Gastroesophageal sphincter (tissue), 4 donors: ENCODE measurements at places on chromosomes 5 and 9. TPM values are rescaled to one million over a fixed set of nuclear protein-coding genes. Genes with fewer than 3 reads are reported as not detected.

DNA sequence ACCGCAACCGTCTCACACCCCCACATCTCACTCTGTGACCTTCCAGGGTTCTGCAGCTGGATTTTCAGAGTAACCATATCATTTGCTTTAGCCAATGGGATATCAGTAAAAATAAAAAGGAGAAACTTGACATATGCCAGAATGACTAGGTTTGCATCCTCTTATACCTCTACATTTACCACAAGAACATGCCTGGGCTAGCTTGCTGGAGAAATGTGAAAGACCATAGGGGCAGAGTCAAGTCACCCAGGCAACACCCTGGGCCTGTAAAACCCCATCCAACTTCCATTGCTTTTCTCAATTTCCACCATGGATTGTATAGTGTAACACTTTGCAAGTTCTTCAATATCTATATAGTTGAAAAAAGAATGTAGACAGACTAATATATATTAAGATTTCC is 731.1 kb downstream of the PTPRD start:
- no peak for ATAC-seq

Gene ITK
- 3.1 TPM for total RNA-seq

DNA sequence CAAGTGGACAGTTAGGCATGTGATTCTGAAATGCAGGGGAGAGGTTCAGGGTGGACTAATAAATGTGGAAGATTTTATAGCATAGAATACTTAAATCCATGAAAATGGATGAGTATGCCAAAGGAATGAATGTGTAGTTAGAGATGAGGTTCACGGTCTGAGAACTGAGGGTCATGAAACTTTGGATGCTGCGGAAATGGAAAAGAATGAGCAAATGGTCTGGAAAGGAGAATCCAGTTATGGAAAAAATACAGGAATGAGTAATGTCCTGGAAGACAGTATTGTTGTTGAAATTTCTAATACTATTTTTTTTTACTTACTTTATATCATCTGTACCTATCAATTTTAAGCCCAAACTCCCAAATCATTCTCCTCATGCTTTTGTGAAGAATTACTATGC is 2369.4 kb downstream of the MAT2B start:
- ATAC-seq = no peak

- no peak for ATAC-seq
Observed at GRCh38 chr9:84054341-84055010, 73.9 kb downstream of the RMI1 start.

DNA sequence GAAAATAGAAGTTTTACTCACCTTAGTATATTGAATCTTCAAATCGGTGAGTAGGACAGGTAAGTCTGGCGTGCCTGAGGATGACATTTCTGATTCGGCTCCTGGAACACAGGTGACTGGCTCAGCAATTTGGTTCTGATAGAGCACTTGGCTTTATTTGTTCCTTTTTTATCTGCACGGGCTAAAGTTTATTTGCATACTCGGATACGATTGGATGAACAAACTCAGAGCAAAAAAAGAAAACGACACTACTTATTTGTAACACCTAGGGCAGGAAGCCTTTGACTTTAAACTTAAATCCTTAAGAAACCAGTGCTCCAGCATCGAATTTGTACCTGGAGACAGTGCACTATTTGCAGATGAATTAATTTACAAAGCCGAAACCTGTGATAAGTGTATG is at the start of gene ALDH1A1:
ALDH1A1 (minus strand) TSS at position 140 of the 400 bp plus-strand sequence; CDS start at position 87, 53 bp downstream.
- ATAC-seq = peak; percentile 51

Gene TAF11L5
- total RNA-seq = not detected

Gene TPM2
- 13,568 TPM for total RNA-seq

Gene DDX4
- not detected for total RNA-seq

GRCh38 chr5:67636091-67636490 is 439.5 kb upstream of the CD180 start:
- ATAC-seq = peak; percentile 89

DNA sequence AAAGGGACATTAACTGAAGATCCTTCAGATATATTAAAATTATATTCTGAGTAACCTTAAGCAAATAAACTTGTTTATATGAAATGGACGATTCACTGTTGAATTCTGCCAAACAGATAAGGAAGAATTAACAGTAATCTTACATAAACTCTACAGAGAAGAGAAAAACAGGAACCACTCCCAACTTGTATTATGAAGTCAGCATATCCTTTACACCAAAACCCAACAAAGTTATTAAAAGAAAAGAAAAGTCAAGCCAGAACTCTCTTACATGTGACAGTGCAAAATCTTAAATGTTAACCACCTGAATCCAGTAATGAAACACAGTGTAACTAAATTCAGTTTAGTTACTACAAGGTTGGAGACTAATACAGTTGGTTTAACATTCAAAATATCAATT is 185.8 kb downstream of the DEPDC1B start:
- ATAC-seq = no peak

GRCh38 chr9:21919377-21920362 is 74.5 kb downstream of the CDKN2A start:
- no peak for ATAC-seq

Gene ELOVL7
- 2.4 TPM for total RNA-seq

DNA sequence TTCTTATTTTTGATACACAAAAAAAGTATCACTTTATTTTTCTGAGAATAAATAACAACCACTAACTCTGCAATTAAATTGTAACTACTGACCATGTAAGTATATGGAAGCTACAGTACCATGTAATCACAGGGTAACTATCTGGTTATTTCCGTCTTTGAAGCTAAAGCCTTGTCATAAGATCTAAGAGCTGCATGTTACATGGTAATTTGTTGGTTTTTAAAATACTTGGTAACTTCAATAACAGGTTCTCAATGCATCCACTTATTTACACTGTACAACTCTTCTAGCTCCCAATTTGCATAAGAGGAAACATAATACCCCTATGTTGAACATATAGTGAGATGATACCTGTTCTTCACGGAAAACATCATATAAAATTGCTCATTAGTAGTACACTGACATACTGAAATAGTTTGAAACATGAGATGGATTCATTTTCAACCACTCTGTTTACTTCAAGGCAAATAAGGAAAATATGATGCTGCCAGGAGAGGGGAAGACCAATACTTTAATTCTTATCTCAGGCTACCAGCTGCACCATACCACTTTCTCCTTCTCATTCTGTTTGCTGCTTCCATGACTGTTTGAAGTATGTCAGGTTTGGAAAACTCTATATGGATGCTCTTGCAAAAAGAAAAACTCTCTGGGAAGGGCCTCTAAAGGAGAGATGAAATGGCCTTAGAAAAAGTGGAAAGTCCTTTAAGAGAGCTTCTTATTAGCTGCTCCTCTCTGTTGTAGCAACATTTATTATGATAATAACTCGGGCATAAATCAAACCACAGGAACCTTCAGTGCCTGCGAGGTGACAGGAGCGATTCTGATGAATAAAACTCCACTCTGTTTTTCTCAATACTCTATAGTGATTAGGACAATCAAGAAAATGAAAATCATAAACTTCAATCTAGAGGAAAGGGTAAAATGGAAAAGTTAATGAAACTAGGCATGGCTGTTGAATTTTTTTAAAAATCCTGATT is 150.2 kb downstream of the KIAA0825 start:
- ATAC-seq = no peak

Gene PPWD1
- 40.9 TPM for total RNA-seq

Gene ZDHHC11
- total RNA-seq = 3.2 TPM

Gene SPINK4
- total RNA-seq = not detected

GRCh38 chr9:90141723-90142122 is 500.9 kb downstream of the DIRAS2 start:
- no peak for ATAC-seq

DNA sequence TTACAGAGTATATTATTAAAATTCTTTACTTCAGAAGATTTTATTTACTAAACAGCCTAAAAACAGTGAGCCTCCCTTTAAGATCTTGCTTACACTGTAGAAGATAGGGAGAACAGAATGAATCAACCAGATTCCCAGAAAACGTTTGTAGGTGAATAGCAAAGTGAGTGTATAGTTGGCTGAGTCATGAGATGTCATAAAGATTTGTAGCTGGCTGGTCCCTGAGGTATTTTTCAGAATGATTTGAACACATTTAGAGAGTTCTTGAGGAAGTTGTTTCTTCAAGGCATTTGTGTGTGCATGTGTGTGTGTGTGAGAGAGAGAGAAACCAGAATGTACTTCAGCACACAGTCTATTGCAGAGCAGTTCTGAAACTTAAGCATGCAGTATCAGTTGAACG is 159.4 kb upstream of the PRR16 start:
- no peak for ATAC-seq

- ATAC-seq = no peak
Observed at GRCh38 chr5:169197343-169197742, 103.6 kb downstream of the SLIT3 start.

Gene QRFP
- not detected for total RNA-seq

Gene AGXT2
- not detected for total RNA-seq

DNA sequence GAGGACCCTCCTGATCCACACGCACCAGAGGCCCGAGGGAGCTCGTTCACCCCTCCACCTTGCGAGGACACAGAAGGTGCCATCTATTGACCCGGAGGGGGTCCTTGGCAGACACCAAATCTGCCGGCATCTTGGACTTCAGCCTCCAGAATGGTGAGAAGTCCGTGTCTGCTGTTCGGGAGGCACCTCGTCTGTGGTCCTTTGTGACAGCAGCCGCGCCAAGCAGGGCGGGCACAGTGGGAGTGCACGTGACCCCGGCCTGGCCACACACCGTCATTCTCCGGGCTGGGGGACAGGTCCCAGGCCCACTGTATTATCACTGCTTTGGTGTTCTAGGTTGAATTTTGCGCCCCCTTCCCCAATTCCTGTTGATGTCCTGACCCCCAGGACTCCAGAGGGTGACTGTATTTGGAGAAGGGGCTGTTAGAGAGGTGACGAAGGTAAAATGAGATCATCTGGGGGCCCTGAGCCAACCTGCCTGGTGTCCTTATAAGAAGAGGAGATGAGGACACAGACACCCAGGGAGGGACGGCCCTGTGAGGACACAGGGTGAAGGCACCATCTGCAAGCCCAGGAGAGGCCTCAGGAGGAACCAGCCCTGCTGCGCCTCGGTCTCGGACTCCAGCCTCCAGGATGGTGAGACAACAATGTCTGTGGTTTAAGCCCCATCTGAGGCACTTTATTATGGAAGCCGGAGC is 15.7 kb downstream of the LPCAT1 start:
- ATAC-seq = no peak

DNA sequence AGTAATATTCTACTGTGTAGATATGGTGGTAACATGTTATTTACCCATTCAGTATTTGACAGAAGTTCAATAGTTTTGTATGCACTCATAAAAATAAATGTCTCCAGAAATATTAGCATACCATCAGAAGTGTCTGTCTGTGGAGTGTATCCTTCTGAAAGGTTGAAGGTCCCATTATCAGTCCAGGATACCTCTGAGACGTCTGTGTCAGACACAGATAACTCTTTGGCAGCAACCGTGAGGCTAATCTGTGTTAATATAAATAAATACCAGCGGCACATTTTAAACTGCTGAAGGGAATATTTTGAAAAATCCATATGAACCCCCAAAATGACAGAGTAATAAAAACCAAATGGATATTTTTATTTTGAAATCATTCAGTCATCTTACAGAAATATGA is 11.9 kb upstream of the ZNF622 start:
- no peak for ATAC-seq

- no peak for ATAC-seq
Observed at GRCh38 chr5:43619911-43620310, 16.9 kb downstream of the NNT start.

DNA sequence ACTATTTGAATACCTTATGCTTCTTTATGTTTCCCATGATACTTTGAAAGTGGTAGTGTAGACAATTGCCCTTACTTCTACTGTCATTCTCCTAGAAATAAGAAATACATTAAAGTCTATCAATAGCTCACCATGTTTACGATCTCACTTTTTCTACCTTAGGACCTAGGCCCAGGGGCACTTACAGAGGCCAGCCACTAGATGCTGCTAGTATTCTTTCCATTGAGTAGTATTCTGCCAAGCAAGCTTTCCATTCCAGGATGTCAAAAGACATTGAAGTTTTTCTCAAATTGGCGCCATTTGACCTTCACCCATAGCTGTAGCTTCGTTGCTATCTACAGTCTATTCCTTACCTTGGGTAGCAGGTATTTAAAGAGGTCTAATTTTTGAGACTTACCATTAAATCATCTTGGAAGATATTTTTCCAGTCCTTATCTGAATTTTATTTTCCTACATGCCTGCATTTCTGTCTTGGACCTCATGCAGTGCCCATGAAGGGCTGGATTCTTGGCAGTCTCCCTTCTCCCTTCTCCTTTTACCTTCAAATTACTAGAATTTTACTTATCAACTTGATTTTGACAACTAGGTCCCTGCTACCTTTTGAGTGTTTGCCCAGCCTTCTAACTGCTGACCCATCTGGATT is 246.0 kb upstream of the NUDT12 start:
- ATAC-seq = no peak

- ATAC-seq = peak; percentile 63
Observed at GRCh38 chr5:132883261-132883834, 9.9 kb downstream of the LEAP2 start.

Gene INSL6
- total RNA-seq = not detected

DNA sequence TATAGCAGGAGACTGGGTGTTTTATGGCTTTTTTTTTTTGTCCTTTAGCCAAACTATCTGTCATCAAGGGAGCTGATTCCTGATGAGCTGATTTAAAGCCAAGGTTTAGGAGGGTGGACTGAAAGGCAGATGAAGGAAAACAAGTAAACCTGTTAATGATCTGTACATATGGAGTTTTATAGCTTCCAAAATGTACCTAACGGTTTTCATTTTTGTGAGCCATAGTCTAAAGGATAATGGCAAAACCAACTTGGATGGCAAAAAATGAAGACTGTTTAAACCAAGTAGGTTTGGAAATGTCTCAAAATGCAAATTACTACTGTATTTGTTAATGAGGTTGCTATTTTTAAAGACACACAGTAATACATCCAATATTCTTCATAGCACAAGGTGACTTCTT is 281.5 kb downstream of the YTHDC2 start:
- ATAC-seq = no peak

DNA sequence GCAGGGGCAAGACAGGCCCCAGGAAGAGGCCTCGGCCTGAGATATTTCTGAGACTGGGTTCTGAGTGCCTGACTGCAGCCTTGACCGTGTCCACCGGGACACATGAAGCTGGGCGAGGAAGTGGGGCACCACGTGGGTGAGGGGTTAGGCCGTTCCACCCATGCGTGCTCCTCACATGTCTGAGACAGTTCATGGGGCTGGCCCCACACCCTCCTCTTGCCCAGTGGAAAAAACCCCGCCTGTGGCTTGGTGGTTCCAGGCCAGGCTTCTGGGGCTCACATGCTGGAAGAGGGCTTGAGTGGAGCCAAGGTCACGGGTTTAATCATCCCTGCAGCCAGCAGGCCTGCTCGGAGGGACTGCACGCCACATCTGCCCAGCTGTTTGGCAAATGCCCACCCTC is 11.4 kb downstream of the HMCN2 start:
- ATAC-seq = no peak

DNA sequence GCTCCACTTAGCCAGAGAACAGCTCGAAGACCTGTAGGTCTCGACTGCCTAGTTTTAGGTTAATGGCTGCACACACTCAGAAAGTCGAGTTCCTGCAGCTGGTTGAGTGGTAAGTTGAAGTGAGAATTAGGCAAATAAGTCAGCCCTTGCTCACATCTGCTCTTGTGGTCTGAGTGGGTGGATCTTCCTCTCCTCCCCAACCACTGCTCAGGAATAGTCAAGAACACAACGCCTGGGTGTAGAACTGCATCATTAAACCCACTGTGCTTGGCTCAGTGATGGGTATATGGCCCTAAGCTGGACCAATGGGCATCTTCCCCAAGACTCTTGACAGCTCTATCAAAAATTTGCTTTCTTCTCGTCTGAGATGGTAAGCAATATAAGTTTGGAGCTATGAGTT is 20.9 kb upstream of the ADAM19 start:
- ATAC-seq = no peak
